ENCODE measurements at places on chromosomes 3 and 15.

- DNase-seq, result no peak
These were observed 19.3 kb upstream of the TGM5 start for GRCh38 chr15:43286074-43286473.

GRCh38 chr3:67923796-67924195 lies 269.4 kb upstream of the SUCLG2 start:
- DNase-seq, result no peak

DNA sequence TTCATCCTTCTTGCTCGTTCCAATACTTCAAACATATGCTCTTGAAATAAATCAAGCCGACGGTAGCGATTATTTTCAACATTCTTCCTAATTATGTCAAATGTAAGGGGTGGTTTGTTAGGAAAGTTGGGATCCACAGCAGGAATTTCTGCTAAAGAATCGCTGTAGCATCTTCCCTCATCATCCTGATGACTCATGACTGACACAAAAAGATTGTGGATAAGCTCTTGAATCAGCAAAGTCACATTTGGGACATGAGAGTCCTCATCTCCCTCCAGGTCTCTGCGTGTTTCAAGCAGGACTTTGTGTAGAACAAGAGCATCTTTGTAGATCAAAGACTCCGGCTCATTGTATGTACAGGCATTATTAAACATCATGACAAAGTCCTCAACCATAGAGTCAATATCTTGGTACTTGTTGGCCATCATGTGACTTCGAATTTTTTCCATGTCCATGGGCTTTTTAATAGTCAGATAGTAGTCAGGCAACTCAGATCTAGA lies 73.0 kb downstream of the UQCC5 start:
- DNase-seq, result no peak

GRCh38 chr3:37520907-37521341 lies 340.8 kb upstream of the CTDSPL start:
- DNase-seq, result no peak

- no peak for DNase-seq
These were observed 7.0 kb upstream of the NIPA2 start for GRCh38 chr15:22831473-22831872.

DNA sequence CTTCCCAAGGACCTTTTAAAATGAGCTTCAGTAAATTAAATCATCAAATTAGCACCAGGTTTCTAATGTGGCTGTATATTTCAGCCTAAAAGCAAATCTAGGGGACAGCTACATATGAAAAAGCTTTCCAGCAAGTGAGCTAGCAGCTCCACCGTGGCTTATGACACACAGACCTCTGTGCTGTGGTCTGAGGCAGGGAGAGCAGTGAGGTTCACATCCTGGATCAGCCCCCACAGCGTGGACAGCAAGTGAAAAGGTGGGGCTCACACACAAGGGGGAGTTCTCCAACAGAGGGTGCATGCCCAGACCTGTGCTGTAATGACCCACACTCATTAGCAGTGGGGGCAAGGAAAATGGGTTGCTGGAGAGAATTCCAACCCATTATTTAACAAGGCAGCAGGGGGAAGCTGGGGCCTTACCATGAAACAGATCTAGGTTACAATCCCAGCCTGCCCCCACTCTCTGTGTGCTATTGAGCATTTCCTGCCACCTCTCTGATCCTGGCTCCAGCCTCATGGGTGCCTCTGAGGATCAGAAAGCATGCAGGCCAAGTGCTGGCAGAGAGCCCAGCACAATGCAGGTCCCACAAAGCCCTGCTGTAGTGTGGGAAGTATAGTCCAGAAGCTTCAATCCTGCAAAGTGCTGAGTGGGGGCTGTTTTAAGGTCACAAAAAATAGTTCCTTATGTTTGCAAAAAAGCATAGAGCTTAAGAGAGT lies 48.2 kb downstream of the RASGRF1 start:
- no peak for DNase-seq

- no peak for DNase-seq
These were observed 120.6 kb downstream of the CD47 start for GRCh38 chr3:107969994-107970819.

GRCh38 chr3:153313302-153313965 lies 151.4 kb downstream of the RAP2B start:
- DNase-seq, result no peak

GRCh38 chr15:39030291-39031070 lies 465.9 kb upstream of the RASGRP1 start:
- DNase-seq, result no peak

- DNase-seq, result no peak
These were observed 23.3 kb upstream of the FSTL1 start for GRCh38 chr3:120473896-120474675.

DNA sequence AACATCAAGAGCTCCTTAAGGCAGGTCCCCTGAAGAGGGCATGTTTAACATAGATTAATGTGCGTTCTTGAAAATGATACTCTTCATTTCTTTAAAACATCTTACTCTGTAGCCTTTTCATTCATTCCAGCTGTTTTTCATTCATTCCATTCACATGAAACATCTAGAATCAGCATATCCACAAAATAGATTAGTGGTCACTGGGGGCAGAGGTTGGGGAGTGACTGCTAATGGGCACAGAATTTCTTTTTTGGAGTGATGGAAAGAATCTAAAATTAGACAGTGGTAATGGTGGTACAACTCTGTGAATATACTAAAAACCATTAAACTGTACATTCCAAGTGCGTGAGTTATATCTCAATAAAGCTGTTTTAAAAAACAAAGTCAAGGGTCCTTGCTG lies 15.4 kb upstream of the CXCR6 start:
- no peak for DNase-seq

All from stimulated activated CD8-positive, alpha-beta memory T cell treated with anti-CD3 and anti-CD28 coated beads, Interleukin-4, amount 100 ng/mL, for 4 hours (primary cell).